GM23338 (cell line): ENCODE measurements at places on chromosomes 1 and 21. TPM values are rescaled to one million over a fixed set of nuclear protein-coding genes. Genes with fewer than 3 reads are reported as not detected.
A peak's percentile ranks its signal among the peaks of the same experiment; 100 is the strongest.

DNA sequence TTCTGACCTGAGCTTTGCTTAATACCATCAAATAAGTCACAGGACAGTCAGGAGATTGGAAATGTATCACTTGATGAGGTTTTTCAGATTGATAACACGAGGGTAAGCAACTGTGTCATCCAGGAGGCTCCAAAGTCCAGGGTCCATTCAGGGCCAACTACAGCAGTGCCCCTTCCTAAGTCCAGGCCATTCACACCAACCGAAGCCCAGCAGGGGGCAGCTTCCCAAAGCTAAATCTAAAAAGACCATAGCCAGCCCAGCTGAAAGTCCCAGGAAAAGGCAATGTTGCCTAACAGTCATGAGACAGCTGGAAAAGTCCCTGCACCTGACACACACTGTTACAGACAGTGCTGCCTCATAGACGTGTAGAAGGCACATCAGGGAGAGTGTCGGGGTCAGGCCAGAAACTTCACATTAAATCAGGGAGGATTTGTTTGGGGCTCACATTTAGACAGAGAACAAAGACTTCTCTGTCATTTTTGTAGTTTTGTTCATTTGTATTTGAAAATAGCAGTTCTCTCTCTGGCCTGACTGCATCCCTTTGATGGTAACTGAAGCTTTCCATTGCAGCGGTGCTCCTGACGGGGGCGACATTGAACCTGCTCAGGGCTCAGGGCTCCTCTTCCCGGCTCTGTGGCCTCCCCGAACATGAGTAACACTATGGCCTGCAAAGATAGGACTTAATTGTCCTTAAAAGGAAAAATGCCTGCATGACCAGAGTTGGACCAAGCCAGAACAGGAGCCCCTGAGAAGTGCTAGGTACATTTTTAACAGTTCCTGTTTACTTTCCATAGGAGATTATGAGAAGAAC is 200.4 kb downstream of the NRIP1 start:
- peak; percentile 82 for DNase-seq
- H3K27ac ChIP-seq: no peak overlapping the region
- H3K27me3 ChIP-seq: no peaks in the 10 kb centered on the region
- H3K4me3 ChIP-seq: no peak overlapping the region

DNA sequence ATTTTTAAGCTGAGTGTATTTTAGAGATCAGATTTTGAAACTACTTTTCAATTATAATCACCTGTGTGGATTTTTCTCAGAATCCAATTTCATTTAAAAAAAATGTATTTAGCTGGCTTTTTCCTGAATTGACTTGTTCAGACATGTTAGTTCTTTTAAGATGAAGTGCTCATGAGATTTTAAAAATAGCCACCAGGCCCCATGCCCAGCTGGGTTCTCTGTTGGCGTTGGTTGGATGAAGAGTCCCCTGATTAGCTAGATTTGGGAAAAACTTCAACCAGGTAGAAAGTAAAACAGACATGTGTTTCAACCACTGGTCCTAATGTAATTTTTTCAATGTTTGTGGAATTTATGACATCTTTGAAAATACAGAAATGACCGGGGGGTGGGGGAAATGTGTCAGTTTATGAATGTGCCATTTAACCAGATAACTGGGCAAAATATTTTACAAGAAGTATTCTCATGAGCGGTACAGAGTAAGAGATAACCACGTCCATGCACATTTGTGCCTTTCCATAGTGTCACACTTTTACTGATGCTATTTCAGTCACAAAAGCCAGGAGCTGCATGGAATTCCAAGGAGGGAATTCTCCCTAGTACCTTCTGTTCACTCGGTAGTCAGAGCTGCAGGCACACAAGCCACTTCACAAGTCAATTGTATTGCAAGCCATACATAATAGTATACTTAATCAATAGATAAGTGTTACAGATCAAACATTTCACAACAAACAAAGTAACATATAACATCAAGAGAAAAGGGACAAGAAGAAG is 51.1 kb downstream of the KCNK1 start:
- H3K4me3 ChIP-seq: no peak overlapping the region
- no peak for DNase-seq
- H3K36me3 ChIP-seq: peaks cover 5% of the 10 kb centered on the region; the same call in 1 of the 2 replicates
- H3K27me3 ChIP-seq: no peaks in the 10 kb centered on the region
- no peaks in the 10 kb centered on the region for H3K4me1 ChIP-seq

The STUM gene
- 0.74 and 1.3 TPM in 2 replicates for total RNA-seq

The KIF2C gene
- 58.2 and 62.9 TPM in 2 replicates for total RNA-seq

The HES5 gene
- total RNA-seq: 0.21 TPM in 1 of 2 replicates, not detected in the other

The LRRC8C gene
- total RNA-seq: 2.6 and 3.9 TPM in 2 replicates

GRCh38 chr1:11729155-11729497 is 6.8 kb upstream of the AGTRAP start:
- no peak overlapping the region for H3K27ac ChIP-seq
- no peak for DNase-seq
- H3K27me3 ChIP-seq: no peaks in the 10 kb centered on the region
- peaks cover 42% of the 10 kb centered on the region for H3K4me1 ChIP-seq
- H3K36me3 ChIP-seq: no peaks in the 10 kb centered on the region; the same call in 1 of the 2 replicates

GRCh38 chr1:243727503-243728203 is 122.4 kb downstream of the AKT3 start:
- no peak overlapping the region for H3K27ac ChIP-seq
- no peaks in the 10 kb centered on the region for H3K27me3 ChIP-seq
- H3K4me1 ChIP-seq: peaks cover 16% of the 10 kb centered on the region
- no peak overlapping the region for H3K4me3 ChIP-seq
- DNase-seq: no peak

DNA sequence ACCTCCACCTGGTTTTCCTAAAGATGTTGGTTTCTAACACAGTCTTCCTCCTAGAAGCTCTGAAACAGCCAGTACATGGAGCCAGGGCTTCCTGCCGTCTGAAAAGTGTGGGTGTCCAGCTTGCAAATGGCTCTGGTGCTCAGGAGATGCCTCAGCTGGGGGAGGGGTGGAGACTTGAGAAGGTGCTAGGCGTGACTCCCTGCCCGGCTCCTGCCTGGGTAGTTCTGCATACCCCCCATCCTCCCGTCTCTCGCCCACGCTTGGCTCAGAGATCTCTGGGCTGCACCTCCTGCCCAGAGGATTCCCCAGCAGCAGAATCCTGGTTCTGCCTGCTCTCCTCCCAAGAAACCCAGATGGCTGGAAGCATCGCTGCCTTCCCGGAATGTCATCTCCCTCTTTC is 16.9 kb downstream of the STUM start:
- no peak overlapping the region for H3K27ac ChIP-seq
- no peaks in the 10 kb centered on the region for H3K36me3 ChIP-seq
- DNase-seq: no peak
- H3K4me3 ChIP-seq: no peak overlapping the region
- no peaks in the 10 kb centered on the region for H3K27me3 ChIP-seq
- H3K4me1 ChIP-seq: no peaks in the 10 kb centered on the region

The C1orf94 gene
- total RNA-seq: 4.9 and 5.3 TPM in 2 replicates

DNA sequence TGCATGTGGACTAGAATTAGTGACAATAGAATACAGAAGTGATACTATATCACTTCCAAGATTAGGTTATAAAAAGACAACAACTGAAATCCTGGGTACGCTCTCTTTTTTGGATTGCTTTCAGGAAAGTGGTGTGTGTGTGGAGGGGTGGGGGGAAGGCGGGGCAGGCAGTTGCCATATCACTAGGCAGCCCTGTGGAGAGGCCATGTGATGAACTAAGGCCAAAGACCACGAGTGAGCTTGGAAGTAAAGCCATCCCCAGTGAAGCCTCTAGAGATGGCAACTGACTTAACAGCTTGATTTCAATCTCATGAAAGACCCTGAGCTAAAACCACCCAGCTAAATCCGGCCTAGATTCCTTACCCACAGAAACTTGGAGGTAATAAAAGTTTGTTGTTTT is 6.2 kb upstream of the ASPM start:
- no peak overlapping the region for H3K27ac ChIP-seq
- H3K4me1 ChIP-seq: no peaks in the 10 kb centered on the region
- no peak overlapping the region for H3K4me3 ChIP-seq
- H3K27me3 ChIP-seq: no peaks in the 10 kb centered on the region

- no peak overlapping the region for H3K4me3 ChIP-seq
- no peaks in the 10 kb centered on the region for H3K27me3 ChIP-seq
- no peaks in the 10 kb centered on the region for H3K4me1 ChIP-seq
- no peaks in the 10 kb centered on the region for H3K36me3 ChIP-seq
Observed at GRCh38 chr1:1462318-1462966, 9.1 kb upstream of the ATAD3B start.

GRCh38 chr1:185154912-185155513 is 1.7 kb downstream of the TRMT1L start:
- H3K27me3 ChIP-seq: peaks cover 5% of the 10 kb centered on the region
- H3K36me3 ChIP-seq: no peaks in the 10 kb centered on the region
- H3K4me3 ChIP-seq: no peak overlapping the region
- H3K4me1 ChIP-seq: peaks cover 11% of the 10 kb centered on the region
